ENCODE measurements at places on chromosomes 7 and 10.

DNA sequence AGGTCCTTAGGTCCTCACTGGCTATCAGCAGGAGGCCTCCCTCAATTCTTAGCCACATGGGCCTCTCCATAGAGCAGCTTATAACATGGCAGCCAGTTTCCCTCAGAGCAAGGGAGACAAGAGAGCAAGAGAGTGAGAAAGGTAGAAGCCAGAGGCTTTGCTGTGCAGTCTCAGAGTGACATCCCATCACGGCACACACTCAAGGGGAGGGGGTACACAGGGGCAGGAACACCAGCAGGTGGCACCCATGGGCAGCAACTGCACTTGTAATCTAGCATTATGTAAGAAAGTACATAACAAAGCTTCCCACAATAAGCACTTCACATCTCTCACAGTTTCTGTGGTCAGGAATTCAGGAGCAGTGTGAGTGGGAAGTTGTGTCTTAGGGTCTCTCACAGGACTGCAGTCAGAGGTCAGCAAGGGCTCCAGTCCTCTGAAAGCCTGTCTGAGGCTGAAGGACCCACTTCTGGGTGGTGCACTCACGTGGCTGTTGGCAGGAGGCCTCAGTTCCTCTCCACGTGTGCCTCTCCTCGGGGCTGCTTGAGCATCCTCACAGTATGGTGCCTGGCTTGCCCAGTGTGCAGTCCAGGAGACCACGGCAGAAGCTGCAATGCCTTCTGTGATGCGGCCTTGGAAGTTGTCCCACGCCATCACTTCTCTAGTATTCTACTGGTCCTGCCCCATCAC is 159.4 kb downstream of the OAT start:
- DNase-seq: peak; percentile 24

DNA sequence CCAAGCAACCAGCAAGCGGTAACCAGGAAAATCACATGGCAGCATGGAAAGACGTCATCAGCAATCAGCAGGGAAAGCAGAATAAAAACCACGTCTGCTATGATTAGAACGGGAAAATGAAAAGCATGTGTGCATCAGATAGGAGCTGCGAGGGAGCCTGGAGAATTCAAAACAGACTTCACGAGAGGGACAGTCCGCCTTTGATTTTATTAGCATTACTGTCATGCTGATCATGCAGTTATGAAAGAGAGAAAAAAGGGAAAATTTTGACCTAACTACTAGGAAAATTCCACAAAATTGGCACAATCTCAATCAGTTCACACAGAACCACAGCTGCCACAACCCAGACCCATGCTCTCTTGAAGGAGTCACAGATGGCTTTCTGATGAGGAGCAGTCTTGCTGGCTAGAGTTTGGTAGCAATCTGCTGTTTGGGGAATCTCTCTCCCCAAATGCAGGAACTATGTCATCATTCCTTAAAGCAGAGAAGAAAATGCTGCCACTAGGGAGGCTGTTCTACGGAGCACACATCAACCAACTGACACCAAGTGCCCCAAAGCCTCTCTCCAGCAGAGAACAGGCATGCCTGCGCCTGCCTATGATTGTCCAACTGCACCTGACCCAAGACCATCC is 295.9 kb downstream of the TNS3 start:
- peak; percentile 18 for DNase-seq

- DNase-seq: peak; percentile 84
Measured at GRCh38 chr7:55255496-55256445, 109.4 kb upstream of the LANCL2 start.

DNA sequence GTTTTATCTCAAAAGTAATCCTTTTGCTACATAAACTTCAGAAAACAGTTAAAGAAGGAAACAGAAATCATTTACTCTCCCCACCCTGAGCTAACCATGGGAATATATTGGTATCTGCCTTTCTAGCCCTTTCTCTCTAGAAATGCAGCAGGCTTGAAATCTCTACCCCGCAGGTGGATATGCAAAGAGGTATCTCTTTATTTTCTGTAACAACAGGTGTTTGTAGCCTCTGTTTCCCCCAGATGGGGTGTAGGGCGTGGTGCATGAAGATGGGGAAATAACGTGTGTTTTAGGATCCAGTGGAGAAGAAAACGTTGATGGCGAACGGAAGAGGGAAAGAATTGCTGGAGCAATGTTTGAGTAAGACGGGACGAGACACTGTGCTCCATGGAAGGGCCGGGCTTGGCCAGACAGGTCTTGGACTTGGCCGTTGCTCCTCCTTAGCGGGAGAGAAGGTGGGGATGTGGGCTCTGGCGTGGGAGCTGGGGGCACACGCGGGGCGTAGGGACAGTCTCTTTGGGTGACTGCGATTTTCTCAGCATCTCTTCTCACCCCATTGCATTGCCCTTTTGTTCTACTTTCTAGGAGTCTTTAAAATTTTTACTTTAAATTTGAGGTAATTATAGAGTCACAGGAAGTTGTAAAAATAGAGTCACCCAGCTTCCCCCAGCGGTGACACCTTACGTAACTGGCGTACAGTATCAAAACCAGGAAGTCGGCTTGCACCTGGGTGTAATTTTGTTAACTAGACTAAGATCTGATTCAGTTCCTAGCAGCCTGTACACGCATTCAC is 82.9 kb downstream of the ELFN1 start:
- DNase-seq: no peak

- no peak for DNase-seq
Measured at GRCh38 chr7:12299367-12299766, 88.3 kb downstream of the TMEM106B start.

- DNase-seq: no peak
Measured at GRCh38 chr7:98360221-98361130, 40.4 kb downstream of the BAIAP2L1 start.

Data from EL (cell line).